ENCODE measurements at places on chromosomes 5 and 9. TPM values are rescaled to one million over a fixed set of nuclear protein-coding genes. Genes with fewer than 3 reads are reported as not detected.

The PCDHGB1 gene
- 1.5 TPM for total RNA-seq

The SPINK6 gene
- total RNA-seq, result 0.27 TPM

The ASPN gene
- total RNA-seq, result not detected

The FABP6 gene
- total RNA-seq, result 1.1 TPM

The NTNG2 gene
- total RNA-seq, result 0.57 TPM

The PFN3 gene
- total RNA-seq, result not detected

The TMEM232 gene
- not detected for total RNA-seq

The DRD1 gene
- total RNA-seq, result 0.07 TPM

The CCDC192 gene
- not detected for total RNA-seq

The CD72 gene
- 0.39 TPM for total RNA-seq

The HEMGN gene
- total RNA-seq, result not detected

The NR5A1 gene
- 0.11 TPM for total RNA-seq

The CEL gene
- 0.69 TPM for total RNA-seq

The NMUR2 gene
- total RNA-seq, result 0.22 TPM

The SLC25A2 gene
- not detected for total RNA-seq

The PDE6A gene
- total RNA-seq, result 0.30 TPM

The CCDC180 gene
- 0.62 TPM for total RNA-seq

The BTF3 gene
- total RNA-seq, result 1,070 TPM

The C9 gene
- not detected for total RNA-seq

The ABO gene
- not detected for total RNA-seq

The CDX1 gene
- not detected for total RNA-seq

The C9orf43 gene
- total RNA-seq, result 0.57 TPM

The SPATA31D4 gene
- not detected for total RNA-seq

The DDX46 gene
- 72.8 TPM for total RNA-seq

The ARSI gene
- total RNA-seq, result 31.8 TPM

The PDCD1LG2 gene
- 0.25 TPM for total RNA-seq

The GABRA1 gene
- total RNA-seq, result not detected

The SOHLH1 gene
- not detected for total RNA-seq

The HAPLN1 gene
- total RNA-seq, result not detected

The PDE4D gene
- 41.8 TPM for total RNA-seq

The GLDC gene
- total RNA-seq, result 14.9 TPM

The EGFL7 gene
- total RNA-seq, result 51.5 TPM

The SCGB3A2 gene
- total RNA-seq, result not detected

The SV2C gene
- not detected for total RNA-seq

The ZNF462 gene
- 2.7 TPM for total RNA-seq

The SPATA31A3 gene
- not detected for total RNA-seq

The DMRT3 gene
- total RNA-seq, result not detected

The MBLAC2 gene
- 2.3 TPM for total RNA-seq

The CCDC152 gene
- not detected for total RNA-seq

The ANKRD34B gene
- 0.05 TPM for total RNA-seq

The ZNF622 gene
- 71.9 TPM for total RNA-seq

The MYO10 gene
- total RNA-seq, result 48.0 TPM

The AHRR gene
- total RNA-seq, result 5.4 TPM

The PCA3 gene
- total RNA-seq, result not detected

The FOXD4 gene
- 0.34 TPM for total RNA-seq

The ANKRD20A1 gene
- total RNA-seq, result 1.5 TPM

The IGFBPL1 gene
- 2.5 TPM for total RNA-seq

The SLC26A2 gene
- total RNA-seq, result 74.0 TPM

Measured in A549 treated with dexamethasone at 1 μM for 4 hours (cell line).